ENCODE measurements at places on chromosomes 7 and 10. TPM values are rescaled to one million over a fixed set of nuclear protein-coding genes. Genes with fewer than 3 reads are reported as not detected.
A peak's percentile ranks its signal among the peaks of the same experiment; 100 is the strongest.

OPALIN gene
- total RNA-seq = not detected

OR2A7 gene
- total RNA-seq = 3.2 TPM

SNX10 gene
- total RNA-seq = 34.9 TPM

COBL gene
- total RNA-seq = 0.71 TPM

CPA4 gene
- total RNA-seq = not detected

HPS1 gene
- total RNA-seq = 81.8 TPM

NODAL gene
- total RNA-seq = not detected

PCLO gene
- 12.1 TPM for total RNA-seq

SHTN1 gene
- 9.6 TPM for total RNA-seq

INHBA gene
- 0.83 TPM for total RNA-seq

ALDH18A1 gene
- 45.2 TPM for total RNA-seq

OR2AE1 gene
- total RNA-seq = not detected

STK31 gene
- 0.57 TPM for total RNA-seq

- no peak for DNase-seq
Observed at GRCh38 chr10:68871731-68872342, 29.3 kb upstream of the DDX50 start.

DNA sequence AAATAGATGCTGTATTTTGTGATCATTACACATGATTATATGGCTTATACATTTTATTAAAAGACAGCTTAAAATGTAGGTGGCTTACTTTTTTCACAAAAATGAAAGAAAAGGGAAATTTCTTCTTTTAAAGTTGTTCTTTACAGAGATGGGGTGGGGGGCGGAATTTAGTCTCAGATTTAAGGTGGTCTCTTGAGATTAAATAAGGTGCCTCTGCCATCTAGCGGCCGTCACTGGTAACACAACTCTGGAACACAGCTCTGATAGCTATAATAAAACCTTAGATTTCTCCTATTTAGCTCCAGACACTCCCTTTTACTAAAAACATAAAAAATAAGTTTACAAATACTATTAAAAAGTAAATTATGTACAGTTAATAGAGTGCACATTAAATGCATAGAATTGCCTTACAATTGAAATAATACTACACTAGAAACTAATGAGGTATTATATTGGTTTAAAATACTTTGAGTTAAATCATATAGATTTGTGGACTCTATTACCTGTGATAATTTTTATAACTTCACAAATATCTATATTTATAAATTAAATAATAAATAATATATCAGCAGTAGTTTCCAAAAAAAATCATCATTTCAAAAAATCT, 210.9 kb downstream of the DGKB start:
- DNase-seq = no peak

DNA sequence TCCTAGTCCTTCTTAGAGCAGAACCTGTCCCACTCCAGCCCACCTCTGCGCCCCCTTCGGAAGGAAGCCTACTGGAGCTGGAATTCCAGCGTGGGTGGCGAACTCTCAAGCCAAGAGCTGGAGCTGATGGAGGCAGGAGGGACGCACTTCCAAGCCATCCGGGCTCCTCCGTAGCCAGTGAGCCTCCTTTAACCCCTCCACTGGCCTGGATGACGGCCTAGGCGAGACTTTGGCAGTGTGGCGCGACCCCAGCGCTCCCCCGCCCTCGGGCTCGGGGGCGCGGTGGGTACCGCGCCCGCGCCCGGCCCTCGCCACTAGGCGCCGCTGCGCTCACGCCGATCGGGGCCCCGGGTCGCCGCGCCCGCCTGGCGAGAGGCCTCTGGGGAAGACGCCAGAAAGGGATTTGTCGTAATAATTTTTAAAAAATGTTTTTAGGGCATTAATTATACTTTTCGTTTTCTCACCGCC, 5.1 kb upstream of the EMX2 start:
- DNase-seq = peak; percentile 39

DNA sequence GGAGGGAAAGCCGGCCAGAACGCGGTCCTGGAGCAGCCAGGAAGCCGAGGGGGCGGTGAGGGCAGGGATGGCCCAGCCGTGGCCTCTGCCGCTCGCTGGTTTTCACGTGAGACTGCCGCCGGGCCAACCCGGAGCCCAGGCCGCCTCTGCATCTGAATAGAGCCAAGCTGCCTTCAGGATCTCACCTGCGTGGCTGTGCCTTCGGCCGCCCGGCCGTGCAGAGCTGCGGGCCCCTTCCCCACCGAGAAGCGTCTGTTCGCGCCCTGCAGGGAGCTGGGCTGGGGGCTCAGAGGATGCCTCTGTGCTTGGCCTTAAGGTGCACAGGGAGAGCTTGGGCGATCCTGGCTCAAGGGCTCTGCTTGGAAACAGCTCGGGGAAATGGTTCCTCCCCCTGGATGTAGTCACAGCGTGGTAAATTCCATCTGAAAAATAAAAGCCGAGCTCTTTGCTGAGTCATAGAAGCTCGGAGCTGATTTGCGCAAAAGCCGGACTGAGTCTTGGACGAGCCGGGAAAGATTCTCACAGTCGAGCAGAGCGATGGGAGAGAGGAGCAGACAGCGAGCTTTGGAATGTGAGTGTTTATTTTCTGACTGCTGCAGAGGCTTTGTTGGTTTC, at the start of gene JAKMIP3:
JAKMIP3 (plus strand) TSS at position 456 of the 615 bp plus-strand sequence. CDS start 38,863 bp downstream, outside the sequence.
- DNase-seq = peak; percentile 79

DNA sequence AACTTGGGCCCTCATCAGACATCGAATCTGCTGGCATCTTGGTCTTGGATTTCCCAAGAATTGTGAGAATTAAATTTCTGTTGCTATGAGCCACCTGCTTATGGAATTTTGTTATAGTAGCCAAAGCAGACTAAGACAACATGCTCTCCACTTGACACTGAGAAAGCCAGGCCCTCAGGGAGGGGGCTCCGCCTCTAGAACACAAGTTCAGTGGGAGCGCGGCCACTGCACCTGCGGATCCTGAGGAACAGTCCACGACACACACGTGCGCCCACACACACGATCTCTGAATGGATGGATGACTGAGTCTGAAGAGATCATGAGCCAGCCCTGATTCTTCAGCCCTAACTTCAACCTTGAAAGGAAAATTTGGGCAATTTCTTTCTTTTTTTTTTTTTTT, 73.7 kb downstream of the CTBP2 start:
- no peak for DNase-seq

GRCh38 chr10:103667356-103667755, 173.9 kb downstream of the NEURL1 start:
- DNase-seq = no peak

DNA sequence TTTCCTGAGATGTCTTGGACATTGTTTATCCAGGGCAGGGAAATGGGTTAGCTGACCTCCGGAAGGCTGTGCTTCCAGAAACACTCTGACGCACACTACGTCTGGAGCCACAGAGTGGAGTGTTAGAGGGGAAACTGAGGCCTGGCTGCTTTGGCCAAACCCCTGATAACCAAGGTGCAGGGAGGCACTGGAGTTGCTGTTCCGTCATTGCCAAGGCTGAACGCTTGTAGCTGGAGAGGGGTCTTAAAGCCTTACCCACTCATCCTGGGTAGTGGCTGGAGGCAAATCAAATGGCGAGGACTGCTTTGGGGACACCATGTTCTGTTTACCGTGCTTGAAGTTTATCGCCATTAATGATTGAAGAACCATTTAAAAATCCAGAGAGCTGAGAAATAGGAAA, 604.1 kb upstream of the FOXK1 start:
- no peak for DNase-seq

- no peak for DNase-seq
Observed at GRCh38 chr10:126803394-126803793, 101.8 kb upstream of the DOCK1 start.

GRCh38 chr7:446289-446935, 73.2 kb downstream of the PDGFA start:
- no peak for DNase-seq

DNA sequence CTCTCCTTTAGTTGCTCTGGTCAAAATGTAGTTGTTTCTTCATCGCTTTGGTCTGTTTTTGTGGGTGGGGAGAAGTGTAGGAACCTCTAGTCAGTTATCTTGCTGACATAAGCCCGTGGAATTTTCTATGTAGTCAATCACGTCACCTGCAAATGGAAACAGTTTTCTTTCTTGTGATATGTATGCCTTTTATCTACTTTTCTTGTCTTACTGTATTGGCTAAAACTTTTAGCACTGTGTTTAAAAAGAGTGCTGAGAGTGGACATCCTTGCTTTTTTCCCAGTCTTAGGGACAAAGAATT, 42.3 kb downstream of the AKR1E2 start:
- no peak for DNase-seq

DNA sequence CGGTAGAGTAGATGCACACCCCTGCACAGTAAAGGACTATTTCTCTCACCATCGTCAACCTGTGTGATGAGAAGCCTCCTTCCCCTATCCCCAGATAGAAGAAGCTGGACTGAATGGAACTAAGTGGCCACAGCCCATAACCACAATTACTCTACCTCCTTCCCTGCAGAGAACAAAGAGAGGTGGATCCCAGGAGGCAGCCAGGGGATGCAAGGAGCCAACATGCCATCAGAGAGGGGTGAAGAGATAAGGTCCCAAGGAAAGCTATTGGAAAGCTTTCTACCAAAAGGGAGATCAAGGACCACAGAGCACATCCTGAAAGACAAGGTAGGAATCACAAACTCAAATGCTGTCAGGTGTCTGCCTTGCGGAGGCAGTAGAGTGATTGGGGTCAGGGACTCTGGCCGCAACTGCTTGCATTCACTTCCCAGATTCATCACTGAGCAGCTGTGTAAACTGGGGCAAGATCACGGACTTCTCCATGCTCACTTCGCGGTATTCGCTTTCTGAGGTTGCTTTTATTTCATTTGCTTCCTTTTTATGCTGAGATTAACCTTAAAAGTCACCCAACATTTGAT, 81.6 kb upstream of the MYO3A start:
- no peak for DNase-seq

DNA sequence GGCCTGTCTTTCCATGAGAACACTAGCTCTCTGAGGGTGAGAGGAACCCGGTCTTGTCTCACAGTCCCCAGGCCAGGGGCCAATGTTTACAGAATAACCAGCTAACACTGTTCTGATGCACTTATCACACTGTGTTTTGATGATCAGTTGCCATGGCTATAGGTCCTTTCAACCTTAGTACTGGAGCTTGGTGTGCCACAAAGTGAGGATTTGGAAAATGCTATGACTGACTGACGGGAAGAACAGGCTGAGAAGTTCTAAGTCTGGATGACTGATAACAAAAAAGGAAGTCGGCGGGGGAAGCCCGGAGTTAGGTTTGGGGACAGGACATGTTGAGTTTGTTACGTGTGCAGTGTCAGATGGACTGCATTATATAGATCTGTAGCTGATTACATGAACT, 141.8 kb downstream of the CTTNBP2 start:
- DNase-seq = no peak

DNA sequence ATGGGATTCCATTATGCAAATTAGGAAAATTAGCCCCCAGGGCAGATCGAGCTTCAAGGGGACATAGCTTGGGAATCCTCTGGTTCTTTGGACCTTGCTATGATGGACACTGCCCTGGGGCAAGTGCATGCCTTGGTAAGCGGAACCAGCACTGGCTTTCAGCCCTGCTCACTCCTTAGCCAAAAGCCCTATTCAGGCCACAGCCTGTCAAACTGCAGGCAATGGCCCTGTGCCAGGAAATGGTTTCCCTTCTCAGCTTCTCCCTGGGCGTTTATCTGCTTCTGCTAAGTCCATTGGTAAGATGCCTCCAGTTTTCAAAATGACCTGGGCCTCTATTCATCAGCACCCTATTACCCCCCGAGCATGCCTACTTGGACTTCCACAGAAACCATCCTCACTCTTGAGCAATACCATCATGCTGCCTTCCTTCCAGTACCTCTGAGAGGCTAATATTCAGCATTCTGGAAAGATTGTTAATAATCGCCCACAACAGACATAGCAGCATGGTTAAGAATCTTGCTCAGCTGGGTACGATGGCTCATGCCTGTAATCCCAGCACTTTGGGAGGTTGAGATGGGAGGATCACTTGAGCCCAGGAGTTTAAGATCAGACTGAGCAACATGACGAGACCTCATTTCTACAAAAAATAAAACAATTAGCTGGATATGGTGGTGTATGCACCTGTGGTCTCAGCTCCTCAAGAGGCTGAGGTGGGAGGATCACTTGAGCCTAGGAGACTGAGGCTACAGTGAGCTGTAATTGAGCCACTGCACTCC, 918.6 kb upstream of the AUTS2 start:
- no peak for DNase-seq

- DNase-seq = no peak
Observed at GRCh38 chr7:138030679-138031351, 28.9 kb upstream of the CREB3L2 start.

GRCh38 chr7:78794101-78794500, 659.4 kb downstream of the MAGI2 start:
- DNase-seq = no peak

DNA sequence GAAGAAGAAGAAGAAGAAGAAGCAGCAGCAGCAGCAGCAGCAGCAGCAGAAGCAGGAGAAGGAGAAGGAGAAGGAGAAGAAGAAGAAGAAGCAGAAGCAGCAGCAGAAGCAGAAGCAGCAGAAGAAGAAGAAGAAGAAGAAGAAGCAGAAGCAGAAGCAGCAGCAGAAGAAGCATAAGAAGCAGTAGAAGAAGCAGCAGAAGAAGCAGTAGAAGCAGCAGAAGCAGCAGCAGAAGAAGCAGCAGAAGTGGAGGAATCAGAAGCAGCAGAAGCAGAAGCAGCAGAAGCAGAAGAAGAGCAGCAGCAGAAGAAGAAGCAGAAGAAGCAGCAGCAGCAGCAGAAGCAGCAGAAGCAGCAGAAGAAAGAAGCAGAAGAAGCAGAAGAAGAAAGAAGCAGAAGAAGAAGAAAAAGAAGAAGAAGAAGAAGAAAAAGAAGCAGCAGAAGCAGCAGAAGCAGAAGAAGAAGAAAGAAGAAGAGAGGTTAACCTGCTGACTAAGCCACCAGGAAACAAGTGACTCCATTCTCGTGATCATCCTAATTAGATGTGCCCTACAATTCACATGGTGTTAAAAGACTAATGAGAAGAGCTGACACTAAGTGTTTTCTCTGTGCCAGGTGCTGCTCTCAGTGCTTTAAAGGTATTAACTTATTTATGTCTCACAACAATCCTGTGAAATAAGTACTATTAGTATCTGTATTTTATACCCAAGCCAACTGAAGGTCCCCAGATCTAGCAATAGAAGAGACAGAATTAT, 11.6 kb downstream of the CDNF start:
- no peak for DNase-seq

GRCh38 chr10:73785721-73786511, 510 bp downstream of the ZSWIM8 start:
- DNase-seq = peak; percentile 65

- no peak for DNase-seq
Observed at GRCh38 chr7:113298501-113298900, 180.1 kb upstream of the SMIM30 start.
